Skin of body (tissue), 3 donors: ENCODE measurements at places on chromosomes 12 and 14. TPM values are rescaled to one million over a fixed set of nuclear protein-coding genes. Genes with fewer than 3 reads are reported as not detected.

The GLS2 gene
- 2.1 TPM for total RNA-seq

The CCDC175 gene
- not detected for total RNA-seq

The STON2 gene
- total RNA-seq = 28.7 TPM

The TMEM260 gene
- total RNA-seq = 16.1 TPM

The ZBTB42 gene
- total RNA-seq = 2.8 TPM

The TAS2R31 gene
- 13.5 TPM for total RNA-seq

The MYF5 gene
- total RNA-seq = 3.5 TPM

The MLEC gene
- total RNA-seq = 53.9 TPM

The VRTN gene
- total RNA-seq = 0.20 TPM

The TESPA1 gene
- total RNA-seq = 0.30 TPM

The GARIN6 gene
- total RNA-seq = not detected

The PTCSC3 gene
- not detected for total RNA-seq

The CCDC196 gene
- not detected for total RNA-seq

The PAX9 gene
- 2.8 TPM for total RNA-seq

The ESR2 gene
- total RNA-seq = 1.5 TPM

The WIF1 gene
- 17.3 TPM for total RNA-seq

The MIP gene
- not detected for total RNA-seq

The TEX52 gene
- not detected for total RNA-seq

The SPTB gene
- 32.7 TPM for total RNA-seq

The KLRK1 gene
- 0.69 TPM for total RNA-seq

The MAX gene
- total RNA-seq = 42.6 TPM

The SLC6A12 gene
- total RNA-seq = 0.10 TPM

The TMBIM4 gene
- total RNA-seq = 47.2 TPM

The OR8S1 gene
- total RNA-seq = not detected

The MYL2 gene
- total RNA-seq = 43.5 TPM

The HRK gene
- 0.10 TPM for total RNA-seq

The SLC17A8 gene
- total RNA-seq = not detected

The RTN1 gene
- total RNA-seq = 6.1 TPM

The PMCH gene
- total RNA-seq = not detected

The WASHC3 gene
- total RNA-seq = 44.2 TPM

The SCNN1A gene
- total RNA-seq = 10.2 TPM

The SELPLG gene
- 4.2 TPM for total RNA-seq

The NAV3 gene
- 43.8 TPM for total RNA-seq

The FLVCR2 gene
- total RNA-seq = 5.6 TPM
